ENCODE measurements at places on chromosomes 3 and 15.

DNA sequence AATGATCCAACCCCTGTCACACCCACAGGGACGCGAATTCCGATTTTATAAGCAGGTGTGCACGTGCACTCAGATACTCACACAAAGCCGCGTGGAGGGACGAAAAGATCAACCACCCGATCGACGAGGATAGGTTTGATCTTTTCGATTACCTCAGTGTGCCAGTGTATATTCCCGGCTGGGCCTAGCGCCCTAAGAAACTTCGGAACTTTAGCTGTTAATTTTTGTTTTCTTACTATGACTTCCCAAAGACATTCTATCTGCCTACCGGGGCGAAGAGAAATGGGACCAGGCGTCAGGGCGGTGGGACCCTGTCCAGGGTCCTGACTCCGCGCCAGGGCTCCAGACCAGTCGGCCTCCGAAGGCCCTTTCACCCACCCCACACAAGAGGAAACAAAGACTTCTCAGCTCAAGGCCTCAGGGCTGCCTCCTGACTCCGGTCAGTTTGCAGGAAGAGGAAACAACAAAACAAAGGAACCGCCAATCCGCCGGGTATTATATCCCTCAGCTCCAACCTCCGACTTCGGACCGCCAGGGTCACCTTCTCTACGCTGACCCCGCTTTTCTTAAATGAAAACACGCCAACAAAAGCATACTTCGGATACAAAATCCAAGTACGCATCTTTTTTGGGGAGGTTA is 6.8 kb downstream of the ONECUT1 start:
- DNase-seq: no peak

DNA sequence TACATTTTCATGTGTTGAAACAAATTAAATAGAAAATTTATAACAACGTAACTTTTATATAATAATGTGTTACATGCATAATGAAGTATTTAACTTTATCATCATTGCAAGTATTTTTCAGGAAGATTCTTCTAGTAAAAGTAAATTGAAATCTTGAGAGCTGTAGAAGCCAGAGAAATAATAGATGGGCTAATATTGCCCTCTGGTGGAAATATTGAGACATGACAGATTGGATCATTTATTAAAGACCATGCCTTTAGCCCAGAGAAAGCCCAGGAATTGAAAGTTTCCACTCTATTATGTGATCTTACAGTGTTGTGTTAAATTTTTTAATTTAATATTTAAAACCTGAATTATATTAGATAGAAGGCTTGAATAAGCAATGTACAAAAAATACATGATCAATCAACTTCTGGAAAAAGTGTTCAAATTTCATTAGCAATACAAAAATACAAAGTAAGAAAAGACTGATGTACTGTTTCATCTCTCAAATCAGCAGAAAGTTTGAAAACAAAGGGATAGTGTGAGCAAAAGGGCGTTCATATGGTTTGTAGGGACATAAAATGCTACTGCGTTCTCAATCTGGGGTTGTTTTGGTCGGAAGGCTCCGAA is 52.7 kb upstream of the SPTSSB start:
- DNase-seq: no peak

- no peak for DNase-seq
Measured at GRCh38 chr3:155202626-155203025, 90.9 kb downstream of the STRIT1 start.

DNA sequence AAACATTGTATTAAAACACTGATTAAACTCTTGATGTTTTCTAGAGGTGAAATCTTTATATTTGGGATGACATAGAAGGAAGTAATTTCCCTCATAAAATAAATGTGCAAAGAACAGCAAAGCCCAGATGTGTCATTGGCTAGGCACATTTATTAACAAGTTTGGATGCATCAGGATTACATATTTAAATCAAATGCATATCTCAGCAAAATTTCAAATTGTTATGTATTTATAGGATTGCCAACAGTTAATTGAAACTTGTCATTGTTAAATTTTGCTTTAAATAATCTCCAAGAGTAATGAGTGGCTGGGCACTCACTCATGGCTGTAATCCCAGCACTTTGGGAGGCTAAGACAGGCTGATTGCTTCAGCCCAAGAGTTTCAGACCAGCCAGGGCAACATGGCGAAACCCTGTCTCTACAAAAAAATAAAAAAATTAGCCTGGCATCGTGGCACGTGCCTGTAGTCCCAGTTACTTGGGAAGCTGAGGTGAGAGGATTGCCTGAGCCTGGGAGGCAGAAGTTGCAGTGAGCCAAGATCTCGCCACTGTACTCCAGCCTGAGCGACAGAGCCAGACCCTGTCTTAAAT is 28.2 kb downstream of the ARIH1 start:
- DNase-seq: no peak

- DNase-seq: no peak
Measured at GRCh38 chr3:124053871-124054270, 61.9 kb upstream of the ROPN1 start.

DNA sequence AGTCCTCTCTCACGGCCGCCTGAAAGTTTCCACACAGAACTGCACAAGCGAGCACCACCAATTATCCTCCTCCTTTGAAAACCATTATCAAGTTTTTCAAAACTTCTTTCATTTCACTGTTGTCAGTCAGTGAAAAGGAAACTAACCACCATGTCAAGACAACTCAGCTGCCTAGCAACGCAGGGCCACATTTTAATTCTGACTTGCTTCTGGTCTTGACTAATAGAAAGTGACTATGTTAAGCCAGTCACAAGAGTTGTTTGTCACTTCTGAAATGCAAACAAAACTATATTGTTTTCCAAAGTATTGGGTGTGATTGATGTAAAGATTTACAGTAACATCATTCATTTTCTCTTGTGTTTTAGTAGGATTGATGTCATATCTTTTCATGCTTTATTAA is 612.8 kb upstream of the AGTR1 start:
- DNase-seq: no peak

DNA sequence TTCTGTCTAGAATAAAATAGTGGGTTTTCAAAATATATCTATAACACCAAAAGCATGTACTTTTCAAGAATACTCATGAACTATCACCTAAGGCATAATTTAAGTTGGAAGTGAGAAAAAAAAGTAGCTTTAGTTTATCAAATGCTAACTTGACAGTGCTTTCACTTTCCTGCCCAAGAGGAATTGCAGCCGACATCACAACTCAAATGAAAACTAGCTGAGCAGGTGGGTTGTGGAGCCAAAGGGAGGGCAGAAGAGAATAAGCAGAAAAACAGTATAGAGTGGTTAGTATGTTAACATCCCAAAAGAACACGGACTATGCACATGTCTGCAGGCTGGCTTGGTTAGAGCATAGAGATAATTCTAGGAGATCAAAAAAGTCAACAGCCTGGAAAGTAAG is 120.9 kb downstream of the NEDD4 start:
- no peak for DNase-seq

- DNase-seq: no peak
Measured at GRCh38 chr3:11392014-11392859, 120.0 kb downstream of the ATG7 start.

GRCh38 chr15:47431501-47431900 is 285.8 kb upstream of the SEMA6D start:
- no peak for DNase-seq

DNA sequence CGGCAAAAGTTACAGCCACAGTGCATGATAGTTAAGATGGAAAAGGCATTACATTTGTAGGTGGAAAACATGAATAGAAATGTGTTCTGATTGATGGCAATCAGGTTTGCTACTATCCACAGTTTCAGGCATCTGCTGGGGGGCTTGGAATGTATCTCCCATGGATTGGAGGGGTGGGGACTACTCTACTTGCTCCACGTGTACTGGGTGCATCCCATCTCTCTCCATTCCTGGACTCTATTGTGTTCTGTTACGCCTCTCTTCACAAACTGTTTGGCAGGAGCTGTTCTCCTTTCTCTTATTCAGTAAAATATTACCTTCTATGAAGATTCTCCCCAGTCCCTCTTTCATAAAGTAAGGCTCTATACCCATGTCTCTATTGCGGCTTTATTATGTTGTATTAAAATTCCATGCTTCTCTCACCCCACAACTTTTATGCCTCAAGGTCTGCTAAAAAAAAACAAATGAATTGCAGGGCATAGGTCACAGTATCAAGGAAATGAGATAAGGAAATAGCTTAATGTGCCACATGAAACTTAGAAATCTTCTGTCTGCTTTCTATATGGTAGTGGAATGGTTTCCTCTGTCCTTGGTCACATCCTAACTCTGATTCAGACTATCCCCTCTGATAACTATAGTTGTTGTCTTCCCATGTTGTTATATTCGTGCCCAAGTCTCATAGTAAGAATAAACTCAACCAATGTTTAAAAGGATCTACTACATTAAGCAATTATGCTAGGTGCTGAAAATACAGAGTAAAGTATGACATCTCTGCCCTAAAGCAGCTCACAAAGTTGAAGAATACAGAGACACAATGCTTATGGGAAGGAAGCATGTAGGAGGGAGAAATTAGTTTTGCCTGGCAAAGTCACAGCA is 43.2 kb downstream of the LRRFIP2 start:
- no peak for DNase-seq

GRCh38 chr15:29133791-29134190 is 135.8 kb downstream of the NSMCE3 start:
- DNase-seq: no peak

DNA sequence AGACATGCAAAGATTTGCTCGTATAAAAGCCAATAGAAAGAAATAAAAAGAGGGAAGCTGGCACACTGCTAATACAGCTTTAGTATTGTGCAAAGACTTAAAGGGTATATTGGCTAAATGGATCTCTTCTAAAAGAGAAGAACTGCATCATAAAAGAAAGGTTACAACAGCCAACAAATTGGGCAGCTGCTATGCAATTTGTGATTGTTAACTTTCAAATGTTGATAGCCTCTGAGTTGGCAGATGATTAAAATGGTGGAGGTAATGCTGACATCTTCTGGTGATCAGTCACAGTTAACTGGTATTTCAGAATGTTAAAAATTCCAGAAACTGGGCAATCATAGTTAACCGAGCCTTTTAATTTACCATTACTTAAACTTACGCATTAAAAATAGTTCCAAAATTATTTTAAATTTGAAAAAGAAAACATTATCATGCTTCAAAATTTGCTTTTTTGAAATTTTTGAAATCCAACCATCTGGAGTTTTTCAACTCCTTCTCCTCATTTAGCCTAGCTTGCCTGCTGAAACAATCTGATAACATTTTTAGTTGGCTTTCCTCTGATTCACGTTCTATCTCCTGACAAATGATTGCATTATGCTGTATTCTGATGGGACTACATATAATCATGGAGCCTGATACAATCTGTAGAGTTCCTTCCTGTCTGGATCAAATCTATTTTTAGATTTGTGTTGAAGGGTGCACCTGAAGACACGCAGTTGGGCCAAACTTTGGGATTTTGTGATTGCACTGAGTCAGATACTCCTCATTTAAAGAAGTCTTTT is 144.0 kb upstream of the PDZRN3 start:
- DNase-seq: no peak

DNA sequence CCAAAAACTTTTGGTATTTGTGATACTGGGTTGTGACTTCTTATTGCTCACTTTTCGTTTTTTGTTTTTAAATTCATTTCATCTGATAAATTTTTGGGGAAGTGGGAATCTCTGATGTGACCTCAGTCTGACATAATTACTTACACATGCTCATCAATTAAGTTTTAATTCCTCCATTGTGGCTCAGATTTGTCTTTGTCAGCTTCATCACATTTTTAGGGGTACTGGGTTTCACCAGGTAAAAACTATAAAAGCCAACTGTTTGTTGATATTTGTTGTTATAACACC is 425.3 kb upstream of the TGFBR2 start:
- no peak for DNase-seq

DNA sequence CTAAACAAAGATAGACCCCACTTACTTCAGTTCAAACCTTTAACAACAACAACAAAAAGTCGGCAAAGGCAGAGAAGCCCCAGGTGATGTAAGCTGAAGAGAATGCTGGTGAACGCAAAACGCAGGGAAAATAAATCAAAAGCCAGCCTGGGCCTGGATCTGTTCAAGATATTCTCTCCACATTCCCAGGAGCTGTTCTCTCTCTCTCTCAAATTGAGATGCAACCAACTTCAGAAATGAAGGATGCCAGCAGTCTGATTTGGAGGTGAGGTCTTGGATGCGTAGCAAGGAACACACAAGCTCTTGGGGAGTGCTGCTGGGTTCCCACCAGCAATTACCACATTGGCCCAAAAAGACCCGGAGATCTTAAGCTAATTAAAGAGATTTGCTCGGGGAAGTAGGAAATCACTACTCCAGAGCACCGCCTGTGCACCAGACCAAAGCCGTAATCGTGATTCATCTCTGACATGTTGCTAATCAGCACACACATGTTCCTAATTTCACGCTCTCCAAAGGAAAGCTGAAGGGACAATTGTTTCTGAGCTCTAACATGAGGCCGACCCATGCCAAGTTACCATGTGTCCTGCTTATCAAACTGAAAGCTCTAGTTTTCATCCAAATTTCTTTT is 37.1 kb downstream of the IL17RD start:
- no peak for DNase-seq

GRCh38 chr3:129017484-129017899 is 16.4 kb downstream of the EFCC1 start:
- DNase-seq: no peak

- no peak for DNase-seq
Measured at GRCh38 chr3:58646503-58646902, 20.1 kb downstream of the FAM3D start.
